ENCODE measurements at places on chromosomes 7 and 10.

DNA sequence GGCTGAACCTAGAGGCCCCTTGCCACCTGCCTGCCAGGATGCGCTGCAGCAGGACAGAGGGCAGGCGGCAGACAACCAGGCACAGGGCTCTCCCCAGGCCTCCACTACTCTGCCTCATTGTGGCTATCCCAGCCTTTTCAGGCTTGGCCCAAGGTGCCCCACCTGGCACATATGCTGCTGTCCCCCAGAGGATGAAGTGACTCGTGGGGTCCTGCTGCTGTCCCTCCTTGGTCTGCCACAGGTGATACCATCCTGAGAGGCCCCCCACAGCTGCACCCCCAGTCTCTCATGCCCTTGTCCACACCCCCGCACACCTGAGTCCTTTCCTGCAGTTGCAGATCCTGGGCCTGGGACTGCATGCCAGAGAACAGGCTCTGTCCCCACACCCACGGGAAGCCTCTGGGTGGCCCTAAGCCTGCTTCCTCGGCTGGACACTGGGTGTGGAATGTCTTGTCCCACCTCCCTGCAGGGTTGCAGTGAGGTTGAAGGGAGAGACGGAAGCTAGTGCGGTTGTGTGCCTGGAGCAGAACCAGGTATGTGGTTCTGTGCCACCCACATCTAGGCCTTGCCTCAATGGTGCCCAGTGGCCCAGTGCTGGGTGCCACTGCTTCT is 55.3 kb downstream of the RASGEF1A start:
- no peak for DNase-seq

GRCh38 chr7:129827467-129827990 is 125.2 kb downstream of the UBE2H start:
- DNase-seq, result no peak

GRCh38 chr7:69817841-69818635 is 219.8 kb downstream of the AUTS2 start:
- DNase-seq, result no peak

DNA sequence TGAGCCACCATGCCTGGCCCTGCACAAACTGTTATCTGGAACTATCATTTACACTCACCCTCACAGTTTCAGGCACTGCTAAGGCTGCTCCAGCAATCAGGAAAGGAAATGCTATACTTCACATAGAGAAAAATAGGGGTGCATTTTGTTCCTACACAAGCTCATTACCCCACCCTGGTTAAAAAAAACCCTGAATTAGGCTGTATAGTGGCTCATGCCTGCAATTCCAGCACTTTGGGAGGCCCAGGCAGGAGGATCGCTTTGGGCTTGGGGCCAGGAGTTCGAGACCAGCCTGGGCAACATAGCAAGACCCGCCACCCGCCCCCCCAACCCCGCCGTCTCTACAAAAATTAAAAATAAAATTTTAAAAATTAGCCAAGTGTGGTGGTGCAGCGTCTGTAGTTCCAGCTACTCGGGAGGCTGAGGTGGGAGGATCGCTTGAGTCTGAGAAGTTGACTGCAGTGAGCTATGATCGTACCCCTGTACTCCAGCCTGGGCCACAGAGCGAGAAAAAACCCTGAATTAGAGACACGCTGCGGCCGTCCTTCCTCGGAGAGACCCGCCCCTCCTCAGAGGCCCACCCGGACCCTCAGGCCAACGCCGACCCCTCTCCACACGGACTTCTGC is 539 bp downstream of the PTCD1 start:
- DNase-seq, result no peak

DNA sequence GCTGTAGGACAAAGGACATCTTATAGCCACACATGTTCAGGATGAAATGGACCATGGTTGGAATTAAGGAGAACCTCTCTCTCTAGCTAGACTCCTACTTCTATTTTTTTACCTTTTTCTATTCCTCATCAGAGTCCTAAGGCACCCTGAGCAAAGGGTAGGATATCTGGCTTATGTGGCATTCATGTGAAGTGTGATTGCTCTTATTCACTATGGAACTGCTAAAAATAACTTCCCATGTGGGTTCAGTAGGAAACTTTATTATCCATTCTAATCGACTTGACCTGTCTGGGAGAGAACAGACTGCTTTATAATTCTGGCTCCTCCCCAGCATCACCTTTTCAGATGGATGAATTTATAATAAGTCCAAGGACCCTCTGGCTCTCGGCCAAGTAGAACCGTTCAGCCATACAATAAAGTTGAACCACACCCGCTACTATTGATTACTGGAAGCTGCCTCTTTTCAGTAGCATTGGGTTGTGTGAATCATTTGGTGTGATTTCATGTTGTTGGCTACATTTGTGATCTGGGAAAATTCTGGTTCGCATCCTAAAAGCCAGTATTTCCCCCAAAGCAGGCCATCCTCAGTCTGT is 117.5 kb downstream of the NRF1 start:
- DNase-seq, result no peak

GRCh38 chr10:89332123-89332633 is 4.4 kb downstream of the IFIT3 start:
- no peak for DNase-seq

DNA sequence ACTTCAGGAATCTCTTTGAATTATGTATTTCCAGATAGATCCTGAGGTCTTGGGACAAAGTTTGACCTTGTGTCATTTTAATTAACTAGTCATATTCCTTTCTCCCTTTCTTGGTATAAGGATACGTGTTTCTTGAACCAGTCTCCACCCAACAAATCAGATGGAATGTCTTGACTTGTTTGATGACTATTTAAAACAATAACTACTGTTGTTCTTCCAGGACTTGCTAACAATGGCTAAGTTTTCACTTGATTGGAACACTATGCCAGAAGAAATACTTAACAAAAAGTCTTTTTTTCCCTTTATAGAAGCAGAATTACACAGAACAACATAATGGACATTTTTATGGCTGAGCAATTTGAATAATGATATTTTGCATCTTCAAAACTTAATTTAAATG is 43.0 kb upstream of the WIPF3 start:
- no peak for DNase-seq

GRCh38 chr10:64558094-64558835 is 1037.1 kb downstream of the REEP3 start:
- no peak for DNase-seq

- no peak for DNase-seq
Measured at GRCh38 chr7:27925573-27926201, 185.7 kb downstream of the TAX1BP1 start.

GRCh38 chr10:96512524-96513304 is 1.0 kb downstream of the TLL2 start:
- no peak for DNase-seq

GRCh38 chr10:79222186-79222585 is 125.1 kb upstream of the PPIF start:
- DNase-seq, result no peak

DNA sequence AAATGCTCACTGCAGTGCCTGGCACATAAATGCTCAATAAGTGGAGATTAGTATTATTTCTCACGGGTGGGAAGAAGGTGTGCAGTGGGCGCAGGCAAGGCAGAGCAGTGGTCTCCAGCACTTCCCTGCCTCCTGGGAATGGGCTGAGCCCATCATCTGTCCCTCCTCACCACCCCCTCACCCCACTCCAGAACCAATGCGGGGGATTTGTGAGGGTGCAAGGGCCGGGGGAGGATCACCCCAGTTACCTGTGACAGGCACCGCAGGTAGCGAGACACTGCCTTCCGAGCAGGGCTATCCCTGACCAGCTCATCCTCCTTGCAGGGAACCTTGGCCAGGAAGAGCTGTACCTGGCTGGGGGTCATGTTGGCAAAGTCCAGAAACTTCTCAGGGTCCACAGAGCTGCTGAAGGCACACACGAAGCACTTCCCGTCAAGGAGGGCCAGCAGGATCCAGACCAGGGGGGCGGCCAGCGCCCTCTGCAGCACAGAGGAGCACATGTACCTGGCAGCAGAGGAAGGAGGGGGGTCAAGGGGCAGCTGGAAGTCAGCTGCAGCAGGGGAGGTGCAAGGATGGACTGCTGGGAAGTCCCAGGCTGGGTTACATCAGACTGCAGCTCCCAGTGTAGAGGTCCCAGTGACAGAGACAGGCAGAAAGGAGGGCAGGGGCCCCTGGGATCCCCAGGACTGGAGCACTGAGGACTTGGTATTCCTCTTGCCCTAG is 2.8 kb downstream of the CALHM3 start:
- no peak for DNase-seq

GRCh38 chr7:69753981-69754380 is 155.7 kb downstream of the AUTS2 start:
- DNase-seq, result no peak

DNA sequence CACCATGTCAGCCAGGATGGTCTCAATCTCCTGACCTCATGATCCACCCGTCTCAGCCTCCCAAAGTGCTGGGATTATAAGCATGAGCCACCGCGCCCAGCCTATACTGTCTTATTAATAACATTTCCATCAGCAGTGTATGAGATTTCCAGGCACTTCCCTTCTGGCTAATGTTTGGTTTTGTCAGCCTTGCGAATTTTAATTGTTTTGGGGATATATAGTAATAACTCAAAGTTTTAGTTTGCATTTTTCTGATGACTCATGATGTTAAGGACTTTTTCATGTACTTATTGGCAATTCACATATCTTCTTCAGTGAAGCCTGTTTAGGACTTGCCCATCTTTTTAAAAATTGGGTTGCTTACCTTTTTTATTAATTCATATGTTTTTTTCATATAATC is 76.0 kb downstream of the TMEM270 start:
- DNase-seq, result no peak
